ENCODE measurements at places on chromosomes 5 and 9. TPM values are rescaled to one million over a fixed set of nuclear protein-coding genes. Genes with fewer than 3 reads are reported as not detected.

DNA sequence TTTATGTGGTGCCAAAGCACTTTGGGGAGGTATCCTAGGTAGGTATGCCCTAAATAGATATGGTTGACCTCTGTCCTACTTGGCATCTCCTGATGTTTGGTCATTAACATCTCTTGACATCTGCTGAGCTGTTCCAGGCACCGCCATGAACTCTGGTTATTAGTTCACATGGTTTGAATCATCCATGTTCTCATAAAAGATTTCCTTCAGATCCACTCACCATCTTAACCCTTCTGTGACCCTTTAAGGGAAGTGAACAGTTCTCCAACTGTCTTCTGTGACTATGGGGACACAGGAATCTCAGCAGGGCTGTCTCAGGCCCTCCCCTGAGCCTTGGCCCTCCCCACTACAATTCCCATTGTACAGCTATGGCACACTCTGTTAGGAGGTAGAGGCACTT, 167.7 kb downstream of the CDH6 start:
- no peaks in the 10 kb centered on the region for H3K36me3 ChIP-seq
- H3K4me1 ChIP-seq: no peaks in the 10 kb centered on the region
- H3K27ac ChIP-seq: no peak overlapping the region
- no peak for DNase-seq
- H3K27me3 ChIP-seq: no peaks in the 10 kb centered on the region

DNA sequence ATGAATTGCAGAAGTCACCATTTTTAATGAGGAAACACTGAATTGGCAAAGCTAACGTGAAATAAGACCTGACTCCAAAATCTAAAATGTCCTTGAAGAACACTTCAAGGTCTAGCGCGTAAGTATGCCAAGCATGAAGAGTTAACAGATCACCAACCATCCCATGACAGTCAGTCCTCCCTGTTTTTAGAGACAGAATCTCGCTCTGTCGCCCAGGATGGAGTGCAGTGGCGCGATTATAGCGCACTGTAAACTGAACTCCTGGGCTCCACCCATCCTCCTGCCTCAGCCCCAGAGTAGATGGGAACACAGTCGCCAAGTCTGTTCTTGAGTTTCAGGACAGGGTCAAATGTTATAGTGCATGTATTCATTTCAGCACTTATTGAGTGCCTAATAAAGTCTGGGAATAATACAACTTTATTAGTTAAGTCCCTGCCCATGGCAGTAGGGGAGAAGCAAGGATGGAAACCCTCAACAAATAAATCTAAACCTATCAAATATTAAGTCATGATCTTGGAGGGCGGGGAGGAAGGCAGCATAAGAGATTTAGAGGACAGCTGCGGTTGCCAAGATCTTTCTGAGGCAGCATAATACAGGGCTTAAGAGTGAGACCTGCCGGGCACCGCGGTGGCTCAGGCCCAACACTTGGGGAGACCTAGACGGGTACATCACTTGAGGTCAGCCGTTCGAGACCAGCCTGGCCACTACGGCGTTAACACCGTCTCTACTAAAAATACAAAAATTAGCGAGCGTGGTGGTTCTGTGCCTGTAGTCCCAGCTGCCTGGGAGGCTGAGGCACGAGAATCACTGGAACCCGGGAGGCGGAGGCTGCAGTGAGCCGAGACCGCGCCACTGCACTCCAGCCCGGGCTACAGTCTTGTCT, 1.1 kb downstream of the ATPSCKMT start:
- no peaks in the 10 kb centered on the region for H3K27me3 ChIP-seq
- peak overlapping the region; percentile 88 for H3K27ac ChIP-seq
- DNase-seq: no peak
- peaks cover 6% of the 10 kb centered on the region for H3K4me1 ChIP-seq
- no peaks in the 10 kb centered on the region for H3K36me3 ChIP-seq
- peak overlapping the region; percentile 90 for H3K4me3 ChIP-seq

GRCh38 chr9:75200892-75201470, 112.7 kb downstream of the OSTF1 start:
- H3K4me1 ChIP-seq: no peaks in the 10 kb centered on the region
- H3K36me3 ChIP-seq: no peaks in the 10 kb centered on the region
- H3K4me3 ChIP-seq: no peak overlapping the region
- H3K27me3 ChIP-seq: no peaks in the 10 kb centered on the region
- no peak overlapping the region for H3K27ac ChIP-seq
- no peak for DNase-seq

Gene ZNF346
- 20.1 TPM for total RNA-seq

Gene FBLL1
- not detected for total RNA-seq
